ENCODE measurements at places on chromosomes 6 and 20. TPM values are rescaled to one million over a fixed set of nuclear protein-coding genes. Genes with fewer than 3 reads are reported as not detected.
A peak's percentile ranks its signal among the peaks of the same experiment; 100 is the strongest.

GRCh38 chr6:123240626-123241025, 244.6 kb downstream of the CLVS2 start:
- DNase-seq = no peak

The GLP1R gene
- polyA plus RNA-seq = 0.09 TPM

- DNase-seq = no peak
Observed at GRCh38 chr6:163634211-163635171, 220.0 kb downstream of the QKI start.

DNA sequence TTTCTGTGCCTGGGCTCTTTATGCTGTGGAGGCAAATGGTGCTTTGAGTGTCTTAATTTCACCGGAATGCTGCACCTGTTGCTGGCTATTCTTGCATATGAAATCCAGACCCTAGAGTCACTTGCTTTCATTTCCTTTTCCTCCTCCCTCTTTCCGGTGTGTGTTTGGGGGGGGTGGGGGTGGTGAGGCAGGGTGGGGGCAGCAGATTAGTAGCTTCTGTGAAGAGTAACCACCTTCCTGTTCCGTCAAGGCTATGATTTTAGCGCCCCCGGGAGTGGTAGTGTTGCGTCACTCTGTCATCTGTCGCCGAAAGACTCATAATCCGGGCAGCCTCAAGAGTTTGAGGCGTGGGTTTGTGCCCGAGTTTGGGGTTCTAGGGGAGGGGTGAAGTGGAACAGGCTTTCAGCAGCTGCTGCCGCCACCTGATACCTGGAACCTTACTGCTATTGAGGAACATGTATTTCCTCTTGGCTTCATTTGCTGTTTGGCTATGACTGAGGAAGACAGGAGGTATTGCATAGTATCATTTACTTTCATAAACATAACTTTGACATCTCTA, 49.1 kb downstream of the UTRN start:
- DNase-seq = peak; percentile 36

The FILIP1 gene
- polyA plus RNA-seq = 52.0 TPM

DNA sequence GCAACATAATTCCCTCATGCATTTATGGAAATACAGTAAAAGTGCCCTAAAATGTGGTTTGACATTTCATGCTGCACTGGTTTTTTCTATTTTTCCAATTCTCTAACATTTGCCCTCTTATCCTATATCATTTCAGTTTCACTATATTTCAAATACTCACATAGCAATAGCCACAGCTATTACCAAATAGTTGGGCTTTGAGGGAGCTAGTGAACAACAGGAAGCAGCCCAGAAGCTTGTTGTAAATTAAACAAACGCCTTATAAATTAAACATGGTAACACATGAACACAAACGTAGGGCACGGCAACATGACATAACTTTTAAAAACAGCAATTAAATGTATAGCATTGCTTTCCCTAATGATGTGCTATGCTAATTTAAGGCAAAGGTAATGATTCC, 469.0 kb downstream of the CDC5L start:
- DNase-seq = no peak

DNA sequence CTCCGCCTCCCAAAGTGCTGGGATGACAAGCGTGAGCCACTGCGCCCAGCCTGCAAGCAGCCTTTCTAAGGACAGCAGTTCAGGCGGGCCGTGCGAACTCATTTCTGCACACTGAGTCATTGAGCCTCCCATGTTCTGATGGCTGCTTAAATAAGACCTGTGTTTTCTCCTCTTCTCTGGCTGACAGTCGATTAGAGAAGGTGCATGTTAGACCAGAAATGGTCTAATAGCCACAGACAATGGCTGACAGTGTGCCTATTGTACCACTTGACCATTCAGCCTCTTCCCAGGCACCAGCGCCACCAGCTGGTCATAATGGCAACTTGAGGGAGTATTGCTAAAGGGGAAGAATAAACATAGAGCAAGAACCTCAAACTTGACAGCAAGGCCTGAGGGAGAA, 6.2 kb downstream of the CST11 start:
- no peak for DNase-seq
